ENCODE measurements at places on chromosomes 2 and 18.

DNA sequence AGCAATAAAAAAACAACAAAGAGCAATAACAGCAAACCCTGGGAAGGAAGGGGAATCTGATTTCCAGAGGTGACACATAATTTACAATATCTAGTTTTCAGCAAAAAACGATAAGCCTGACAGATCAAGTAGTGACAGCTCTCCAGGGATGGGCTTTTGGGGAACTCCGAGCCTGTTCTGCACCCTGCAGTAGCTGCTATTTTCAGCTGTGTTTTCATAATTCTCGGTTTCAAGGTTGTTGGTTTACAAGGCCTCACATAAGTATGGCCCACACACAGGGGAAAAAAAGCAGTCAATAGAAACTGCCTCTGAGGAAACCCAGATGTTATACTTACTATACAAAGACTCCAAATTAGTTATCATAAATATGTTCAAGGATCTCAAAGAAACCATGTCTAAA, 67.7 kb upstream of the CTLA4 start:
- no peak for DNase-seq

- DNase-seq, result no peak
These were observed 2.6 kb upstream of the WDFY1 start for GRCh38 chr2:223947711-223948205.

- DNase-seq, result peak; percentile 79
These were observed 8.6 kb upstream of the RNF152 start for GRCh38 chr18:61901323-61901986.

DNA sequence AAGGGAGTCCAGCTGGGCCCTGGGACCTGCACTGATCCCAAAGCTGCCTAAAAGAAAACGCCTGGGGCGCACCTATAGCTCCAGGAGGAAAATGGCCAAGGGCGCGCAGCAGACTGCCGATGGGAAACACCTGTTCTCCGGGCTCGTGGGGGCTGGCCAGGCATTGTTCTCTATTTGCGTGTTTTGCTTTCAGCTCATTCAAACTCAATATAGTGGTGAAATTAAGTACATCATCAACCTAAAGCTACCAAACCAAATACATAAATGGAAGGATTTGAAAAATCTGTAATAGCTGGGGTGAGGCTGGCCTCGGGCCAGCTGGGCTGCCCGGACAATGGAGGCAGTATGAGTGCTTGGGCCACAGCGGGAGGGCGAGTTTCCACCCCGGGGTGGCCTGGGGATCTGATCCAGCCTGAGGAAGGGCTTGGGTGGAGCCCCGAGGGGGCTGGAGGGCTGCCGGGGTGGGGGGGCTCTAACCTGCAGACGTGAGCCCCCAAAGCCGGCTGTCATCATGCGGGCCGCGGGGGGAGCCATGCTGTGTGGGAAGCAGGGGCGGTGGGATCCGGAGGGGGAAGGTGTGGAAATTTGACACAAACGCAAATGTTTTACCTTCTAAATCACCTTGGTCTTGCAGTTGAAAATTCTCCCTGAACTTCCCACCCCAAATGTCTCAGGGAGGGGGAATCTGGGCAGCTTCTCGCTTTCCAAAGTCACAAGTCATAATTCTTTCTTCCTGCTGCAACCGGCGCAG, 77.6 kb downstream of the ASB1 start:
- DNase-seq, result peak; percentile 18

DNA sequence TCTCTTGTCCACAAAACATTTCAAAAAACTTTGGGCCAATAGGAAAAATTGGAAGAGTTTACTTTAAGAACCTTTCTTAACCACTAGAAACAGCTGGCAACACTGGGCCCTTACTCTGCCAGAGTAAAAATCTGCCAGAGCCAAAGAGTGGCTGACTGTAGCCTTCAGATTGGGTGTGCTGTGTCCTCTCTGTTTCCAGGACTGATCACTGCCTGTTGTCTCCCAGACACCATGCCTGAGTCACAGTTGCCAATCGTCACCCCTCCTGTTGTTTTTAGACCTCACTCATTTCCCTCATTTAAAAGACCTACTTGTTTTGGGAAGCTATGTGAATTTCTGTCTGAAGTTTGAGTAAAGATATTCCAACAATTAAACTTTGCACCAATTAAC, 159.1 kb downstream of the PPP1R1C start:
- no peak for DNase-seq

- DNase-seq, result peak; percentile 62
These were observed 79.1 kb downstream of the MAPK4 start for GRCh38 chr18:50638884-50639420.

DNA sequence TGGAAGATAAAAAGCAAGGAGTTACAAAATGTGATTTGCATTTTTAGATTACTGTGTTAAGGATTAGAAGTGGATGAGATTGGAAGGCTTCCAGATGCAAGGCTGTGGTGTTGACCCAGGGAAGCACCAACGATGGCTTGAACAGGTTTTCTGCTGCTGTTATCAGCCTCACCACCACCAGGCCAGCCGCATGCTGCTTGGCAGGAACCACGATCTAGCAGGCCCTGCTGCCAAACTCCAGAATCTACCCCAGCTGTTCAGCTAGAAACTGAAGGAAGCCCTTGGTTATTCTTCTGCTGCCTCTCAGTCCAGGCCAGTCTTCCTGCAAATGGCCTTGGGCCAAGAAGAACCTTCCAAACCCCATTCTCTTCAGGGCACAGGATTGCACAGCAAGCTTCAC, 133.9 kb downstream of the MTCL1 start:
- DNase-seq, result no peak

- no peak for DNase-seq
These were observed 129.2 kb upstream of the ERBB4 start for GRCh38 chr2:212667751-212668316.

GRCh38 chr2:55926246-55926645, 2.7 kb upstream of the EFEMP1 start:
- DNase-seq, result peak; percentile 30

DNA sequence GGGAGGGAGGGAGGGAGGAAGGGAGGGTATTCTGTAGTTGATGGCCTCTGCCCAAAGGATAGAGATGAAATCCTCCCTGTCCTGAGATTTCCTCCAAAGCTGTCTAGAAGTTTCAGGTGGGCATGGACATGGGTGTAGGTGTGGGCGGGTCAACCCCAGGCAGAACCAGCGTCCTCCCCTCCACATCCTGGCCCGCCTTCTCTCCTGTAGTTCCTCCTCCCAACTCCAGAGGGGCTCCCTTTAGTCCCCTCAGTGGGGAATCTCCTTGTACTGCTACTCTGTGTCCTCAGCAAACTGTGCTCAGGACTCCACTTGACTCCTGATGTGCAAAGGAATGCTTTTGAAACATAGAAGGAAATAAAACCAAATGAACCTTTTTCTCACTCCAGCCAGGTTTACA, 88.1 kb downstream of the MRPS9 start:
- peak; percentile 67 for DNase-seq

DNA sequence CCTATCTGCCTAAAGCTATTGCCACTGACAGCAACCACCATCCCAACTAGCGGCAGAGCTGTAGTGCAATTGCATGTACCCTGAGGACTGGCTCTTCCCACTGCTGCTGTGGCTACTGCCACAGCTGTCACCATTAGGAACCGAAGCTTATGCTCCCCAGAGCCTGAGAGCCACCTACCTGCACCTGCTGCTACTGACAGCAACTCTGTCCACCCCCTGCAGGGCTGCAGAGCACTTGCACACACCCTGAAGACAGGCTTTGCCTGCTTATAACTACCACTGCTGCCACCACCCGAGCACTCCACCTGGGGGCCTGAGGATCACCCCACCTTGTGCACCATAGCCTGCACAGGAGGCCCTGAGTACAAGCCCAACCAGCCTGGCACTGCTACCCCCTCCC, 217.6 kb upstream of the FOSL2 start:
- DNase-seq, result no peak

DNA sequence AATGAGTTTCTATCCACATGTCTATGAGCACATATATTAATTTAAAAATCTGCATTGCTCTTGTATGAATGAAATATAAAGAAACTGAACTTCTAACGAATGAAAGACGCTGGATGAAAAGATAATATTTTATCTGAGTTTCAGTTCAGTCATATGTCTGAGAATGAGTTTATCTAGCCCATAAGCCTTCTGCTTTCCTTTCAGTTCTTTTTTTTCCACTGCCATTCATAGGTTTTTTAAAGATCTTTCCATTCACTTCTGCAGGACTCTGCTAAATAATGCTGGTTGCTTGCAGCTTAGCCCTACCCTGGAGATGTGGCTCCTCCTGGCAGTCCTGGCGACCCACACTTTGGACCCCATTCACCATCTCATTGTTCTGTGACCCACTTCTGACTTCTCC, 109.0 kb downstream of the BCL2 start:
- no peak for DNase-seq

- peak; percentile 84 for DNase-seq
These were observed 919 bp upstream of the CYP1B1 start for GRCh38 chr2:38076710-38077430.

DNA sequence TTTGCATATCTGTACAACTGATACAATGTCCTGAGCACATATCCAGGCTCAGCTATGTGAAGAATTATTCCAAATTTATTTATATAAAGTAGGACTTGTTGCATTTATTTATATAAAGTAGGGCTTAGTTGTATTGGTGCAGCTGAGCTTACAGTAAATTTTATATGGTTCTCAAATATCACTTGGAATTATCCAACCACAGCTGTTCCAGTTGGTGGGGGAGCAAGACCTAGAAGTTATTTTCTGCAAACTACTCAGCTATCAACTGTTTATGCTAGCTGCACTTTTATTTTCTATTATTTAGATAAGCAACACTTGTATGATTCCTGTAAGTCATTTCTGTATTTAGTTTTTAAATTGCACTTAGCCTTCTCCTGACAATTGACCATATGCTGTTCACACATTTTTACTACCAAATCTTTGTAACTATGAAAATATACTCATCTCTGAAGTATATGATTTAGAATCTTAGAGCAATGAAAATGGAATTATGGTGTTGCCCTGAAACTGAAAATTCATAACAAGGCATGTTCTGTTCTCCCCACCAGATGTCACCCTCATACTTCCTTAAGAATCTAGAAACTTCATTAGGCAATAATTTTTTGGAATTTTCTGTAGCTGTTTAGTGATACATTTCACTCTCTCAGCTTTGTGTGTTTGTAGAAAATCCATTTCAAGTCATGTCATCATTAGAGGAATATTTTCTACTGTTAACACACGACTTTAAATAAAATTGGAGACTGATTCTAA, 157.0 kb upstream of the CBLN2 start:
- no peak for DNase-seq

DNA sequence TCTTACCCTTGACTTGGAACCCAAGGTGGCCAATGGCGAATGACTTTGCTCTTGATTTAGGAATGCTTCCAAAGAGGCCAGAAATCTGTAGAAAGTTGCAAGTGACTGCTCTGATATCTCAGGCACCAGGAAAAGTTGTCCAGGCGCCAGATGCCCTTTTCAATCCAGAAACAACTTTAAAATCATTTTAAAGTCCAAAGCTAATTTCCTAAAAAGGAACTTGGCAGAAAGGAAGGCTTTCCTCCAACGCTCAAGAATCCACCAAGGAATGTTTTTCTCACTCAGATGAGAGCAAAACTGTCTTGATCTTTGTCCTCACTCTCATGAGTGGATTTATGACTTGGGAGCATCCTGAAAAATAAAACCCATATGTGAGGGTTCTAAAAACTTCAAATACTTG, 5.3 kb downstream of the NGEF start:
- DNase-seq, result no peak

GRCh38 chr2:224448236-224448635, 46.3 kb upstream of the FAM124B start:
- DNase-seq, result no peak

GRCh38 chr2:149648282-149649030, 60.9 kb upstream of the MMADHC start:
- no peak for DNase-seq

DNA sequence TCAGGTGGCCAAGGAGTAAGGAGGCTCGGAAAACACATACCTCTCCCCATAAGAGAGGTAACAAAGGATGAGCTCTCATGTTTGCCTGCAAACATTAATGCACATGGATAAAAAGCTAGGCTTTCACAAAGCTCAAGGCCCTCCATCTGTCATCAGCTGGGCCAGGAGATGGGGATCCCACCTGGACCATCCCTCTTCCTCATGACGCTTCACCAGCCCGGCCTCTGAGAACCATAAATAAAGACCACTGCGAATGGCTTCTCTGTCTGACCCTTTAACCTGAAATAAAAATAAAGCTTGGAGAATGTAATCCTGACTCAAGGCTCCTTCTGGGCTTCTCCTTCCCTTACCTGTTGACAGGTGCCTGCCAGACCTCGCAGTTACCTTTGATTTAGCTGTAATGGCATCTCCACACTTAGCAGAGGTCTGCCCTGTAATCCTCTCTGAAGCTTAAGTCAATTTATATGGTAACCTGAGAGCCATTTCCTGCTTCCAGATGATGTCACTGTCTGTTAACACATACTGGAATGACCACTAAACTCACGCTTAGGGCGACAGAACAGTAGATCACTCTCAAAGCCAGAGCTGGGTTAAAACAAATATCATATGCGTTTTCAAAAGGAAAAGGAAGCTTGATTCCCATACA, 29.3 kb upstream of the FOXI3 start:
- DNase-seq, result no peak

DNA sequence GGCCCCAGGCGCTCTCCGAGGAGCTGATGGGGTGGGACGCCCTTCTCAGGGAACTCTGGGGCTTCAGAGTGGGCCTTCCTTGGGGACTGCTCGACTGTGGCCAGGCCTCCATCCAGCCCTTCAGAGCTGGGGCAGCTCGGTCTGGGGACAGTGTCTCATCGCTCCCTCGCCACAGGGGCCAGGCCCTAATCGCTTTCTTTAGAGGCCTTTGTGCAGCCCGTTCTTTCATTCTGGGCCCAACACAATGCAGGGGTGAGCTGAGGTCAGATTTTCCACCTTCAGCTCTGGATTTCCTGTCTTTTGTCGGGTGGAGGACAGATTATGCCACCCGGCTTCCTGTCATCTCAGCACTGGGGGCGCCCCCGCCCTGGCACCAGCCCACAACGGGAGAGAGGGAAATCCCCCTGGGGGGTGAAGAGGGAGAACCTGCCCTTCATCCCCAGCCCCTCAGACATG, 25.2 kb downstream of the MYCN start:
- no peak for DNase-seq

- DNase-seq, result no peak
These were observed at the start of gene IL36A for GRCh38 chr2:113005030-113005509. Gene IL36A (plus strand): TSS chr2:113005459. CDS start chr2:113005872, 413 bp downstream.

DNA sequence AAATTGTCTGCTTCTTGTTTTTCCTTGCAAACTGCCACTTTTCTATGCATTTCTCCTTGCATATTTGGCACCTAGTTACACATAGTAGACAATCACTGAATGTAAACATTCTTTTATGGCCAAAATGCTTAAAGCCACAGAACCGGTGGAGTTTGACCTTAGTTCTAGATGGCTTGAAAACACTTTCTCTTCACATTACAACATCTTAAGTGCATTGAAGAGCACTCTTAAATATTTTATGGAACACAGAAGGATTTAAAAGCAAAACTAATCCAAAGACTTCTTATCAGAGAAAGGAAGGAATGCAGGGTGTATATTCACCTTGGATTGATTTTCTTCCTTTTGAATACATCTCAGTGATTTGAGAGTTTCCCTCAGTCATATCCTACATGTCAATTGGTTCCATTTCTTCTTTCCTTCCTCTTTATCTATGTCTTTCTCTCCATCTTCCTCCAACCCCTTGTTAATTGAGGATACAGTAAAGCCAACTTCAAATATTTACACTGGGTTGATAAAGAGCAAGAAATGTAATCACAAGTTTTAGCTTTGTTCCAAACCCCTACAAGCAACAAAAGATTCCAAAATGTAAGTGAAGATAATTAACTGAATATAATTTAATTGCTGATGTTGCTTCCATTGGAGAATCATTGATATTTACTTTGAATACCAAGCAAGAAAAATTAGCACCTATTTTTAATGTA, 548.0 kb downstream of the CNTNAP5 start:
- no peak for DNase-seq

GRCh38 chr2:150538651-150539201, 51.3 kb upstream of the RND3 start:
- DNase-seq, result no peak

GRCh38 chr2:127058246-127058953, 48.6 kb downstream of the BIN1 start:
- DNase-seq, result no peak
